ENCODE measurements at places on chromosomes 16 and 17.

DNA sequence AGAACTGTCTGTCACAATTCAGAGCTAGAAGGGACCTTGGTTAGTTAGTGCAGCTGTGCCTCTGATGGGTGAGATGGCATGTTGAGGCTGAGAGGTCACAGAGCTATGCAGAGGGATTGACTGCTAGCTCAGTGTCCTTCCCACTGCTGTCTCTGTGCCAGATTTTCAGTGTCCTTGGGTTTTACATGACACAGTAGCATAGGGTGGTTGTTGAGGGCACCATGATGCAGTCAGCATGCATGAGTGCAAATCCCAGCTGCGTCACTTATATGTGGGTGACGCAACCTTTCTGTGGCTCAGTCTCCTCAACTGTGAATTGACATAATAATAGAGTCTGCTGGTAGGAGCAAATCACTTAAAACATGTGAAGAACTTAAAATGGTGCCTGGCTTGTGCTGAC lies 2.7 kb downstream of the MT1A start:
- DNase-seq = no peak

- DNase-seq = no peak
Measured at GRCh38 chr17:43562679-43563599, 16.8 kb upstream of the ETV4 start.

GRCh38 chr16:51051671-51052070 lies 99.4 kb downstream of the SALL1 start:
- no peak for DNase-seq

- DNase-seq = no peak
Measured at GRCh38 chr16:75197522-75198134, 9.3 kb downstream of the CTRB2 start.

GRCh38 chr17:39231091-39231561 lies 5.4 kb upstream of the STAC2 start:
- no peak for DNase-seq

DNA sequence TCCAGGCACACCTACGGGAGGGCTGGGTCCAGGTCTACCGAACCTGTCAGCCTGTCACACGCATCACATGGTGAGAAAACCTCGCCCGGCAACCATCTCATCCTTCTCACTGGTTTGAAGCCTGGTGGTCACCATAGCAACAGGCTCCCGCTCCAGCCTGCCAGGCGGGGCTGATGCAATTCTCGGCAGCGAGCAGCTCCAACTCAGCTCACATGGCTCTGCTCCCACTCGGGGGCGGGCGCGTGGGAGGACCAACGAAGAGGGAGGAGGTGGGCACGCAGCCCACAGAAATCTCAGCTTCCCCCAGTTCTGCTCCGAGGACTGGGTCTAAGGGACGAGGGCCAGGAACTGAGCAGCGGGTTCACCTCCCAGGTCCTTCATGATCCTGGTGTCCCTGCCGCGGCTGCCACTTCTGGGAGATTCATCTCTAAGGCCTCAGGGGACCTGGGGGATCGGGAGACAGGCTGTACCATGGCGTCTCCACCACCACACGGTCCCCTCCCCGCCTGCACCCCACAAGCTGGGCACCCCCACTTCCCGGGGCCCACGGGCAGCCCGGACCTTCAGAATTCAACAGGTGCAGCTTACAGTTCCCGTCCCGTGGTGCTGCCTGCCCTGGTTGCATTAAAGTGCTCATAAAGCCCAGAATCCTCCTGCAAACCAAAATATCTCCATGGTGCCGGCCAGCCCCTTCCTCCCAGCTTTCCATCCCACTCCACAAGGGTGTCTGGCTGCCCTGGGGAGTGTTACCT lies 25.8 kb downstream of the ABR start:
- no peak for DNase-seq

All from NCI-H1048 (cell line).